ENCODE measurements at places on chromosomes 11 and 22.
A peak's percentile ranks its signal among the peaks of the same experiment; 100 is the strongest.

- no peak for DNase-seq
Measured at GRCh38 chr11:125457814-125458343, 38.2 kb downstream of the FEZ1 start.

- no peak for DNase-seq
Measured at GRCh38 chr11:65651589-65652510, 10.9 kb downstream of the RELA start.

- peak; percentile 60 for DNase-seq
Measured at GRCh38 chr11:1889224-1889930, 2.3 kb downstream of the PRR33 start.

- no peak for DNase-seq
Measured at GRCh38 chr22:40147388-40148176, 30.1 kb upstream of the TNRC6B start.

- no peak for DNase-seq
Measured at GRCh38 chr11:8020244-8020597, 33.1 kb downstream of the EIF3F start.

- DNase-seq = no peak
Measured at GRCh38 chr11:14029971-14030920, 67.7 kb downstream of the SPON1 start.

DNA sequence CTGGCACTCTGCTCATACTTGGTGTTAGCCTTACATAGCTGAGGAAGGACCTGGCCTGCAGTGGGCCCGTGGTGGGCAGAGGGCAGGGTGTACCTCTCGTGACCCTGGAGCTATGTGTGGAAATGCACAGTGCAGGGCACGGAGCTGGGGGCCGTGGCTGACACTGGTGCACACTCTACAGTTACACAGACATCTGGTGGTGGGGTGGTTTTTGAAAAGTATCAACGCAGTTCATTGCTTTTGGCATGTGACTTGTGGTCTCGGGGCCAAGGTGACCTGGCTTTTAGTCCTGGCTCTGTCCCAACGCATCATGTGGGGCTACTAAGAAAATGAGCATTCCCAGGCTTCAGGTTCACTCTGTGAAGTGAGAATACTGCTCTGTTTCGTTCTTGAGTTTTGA, 553.6 kb downstream of the NTM start:
- DNase-seq = no peak

- no peak for DNase-seq
Measured at GRCh38 chr11:65781152-65781961, 581 bp upstream of the AP5B1 start.

- no peak for DNase-seq
Measured at GRCh38 chr22:47162865-47163264, 400.4 kb downstream of the TBC1D22A start.

All from stimulated activated CD8-positive, alpha-beta memory T cell treated with anti-CD3 and anti-CD28 coated beads, Interleukin-4, amount 100 ng/mL, for 1 hour (primary cell).